ENCODE measurements at places on chromosomes 7 and 10.

DNA sequence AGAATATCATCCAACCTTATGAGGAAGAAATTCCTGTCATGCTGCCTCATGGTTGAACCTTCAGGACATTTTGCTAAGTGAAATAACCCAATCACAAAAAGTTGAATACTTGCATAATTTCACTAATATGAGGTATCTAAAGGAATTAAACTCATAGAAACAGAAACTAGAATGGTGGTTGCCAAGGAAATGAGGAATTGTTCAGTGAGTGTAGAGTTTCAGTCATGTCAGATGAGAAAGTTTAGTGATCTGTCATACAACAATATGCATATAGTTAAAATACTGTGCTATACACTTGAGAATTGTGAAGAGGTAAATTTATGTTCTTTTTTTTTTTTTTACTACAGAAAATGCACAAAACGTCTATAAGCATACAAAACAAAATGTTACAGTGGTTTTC lies 60.7 kb downstream of the R3HCC1L start:
- no peak for DNase-seq

DNA sequence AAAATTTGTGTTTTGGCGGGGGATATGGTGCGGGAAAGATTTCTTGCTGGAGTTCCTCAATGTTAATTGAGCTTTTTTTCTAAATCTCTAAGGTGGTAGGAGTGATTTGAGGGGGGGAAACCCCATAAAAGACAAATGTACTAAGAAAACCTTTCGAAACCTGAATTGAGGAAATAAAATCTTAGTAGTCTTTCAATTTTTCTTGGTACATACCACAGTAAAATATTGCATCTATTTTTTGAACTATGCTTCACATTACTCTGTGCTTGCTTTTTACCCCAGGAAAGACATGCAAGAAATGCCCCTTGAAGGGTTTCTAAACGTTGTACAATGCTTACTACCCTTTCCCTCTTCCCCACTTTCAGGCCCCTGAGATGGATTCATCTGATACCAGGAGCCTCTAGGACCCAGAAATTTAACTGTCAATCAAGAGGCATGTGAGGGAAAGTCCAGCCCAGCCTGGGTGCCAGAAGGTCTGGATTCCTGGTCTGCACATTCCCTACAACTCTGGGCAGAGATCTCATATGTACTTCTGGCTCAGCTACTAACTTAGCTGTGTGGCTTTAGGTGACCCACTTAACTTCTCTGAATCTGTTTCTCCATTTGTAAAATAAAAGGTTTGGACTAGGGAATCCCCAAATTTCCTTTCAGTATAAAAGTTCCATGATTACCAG lies 5.8 kb upstream of the PDCD4 start:
- DNase-seq: peak; percentile 9

DNA sequence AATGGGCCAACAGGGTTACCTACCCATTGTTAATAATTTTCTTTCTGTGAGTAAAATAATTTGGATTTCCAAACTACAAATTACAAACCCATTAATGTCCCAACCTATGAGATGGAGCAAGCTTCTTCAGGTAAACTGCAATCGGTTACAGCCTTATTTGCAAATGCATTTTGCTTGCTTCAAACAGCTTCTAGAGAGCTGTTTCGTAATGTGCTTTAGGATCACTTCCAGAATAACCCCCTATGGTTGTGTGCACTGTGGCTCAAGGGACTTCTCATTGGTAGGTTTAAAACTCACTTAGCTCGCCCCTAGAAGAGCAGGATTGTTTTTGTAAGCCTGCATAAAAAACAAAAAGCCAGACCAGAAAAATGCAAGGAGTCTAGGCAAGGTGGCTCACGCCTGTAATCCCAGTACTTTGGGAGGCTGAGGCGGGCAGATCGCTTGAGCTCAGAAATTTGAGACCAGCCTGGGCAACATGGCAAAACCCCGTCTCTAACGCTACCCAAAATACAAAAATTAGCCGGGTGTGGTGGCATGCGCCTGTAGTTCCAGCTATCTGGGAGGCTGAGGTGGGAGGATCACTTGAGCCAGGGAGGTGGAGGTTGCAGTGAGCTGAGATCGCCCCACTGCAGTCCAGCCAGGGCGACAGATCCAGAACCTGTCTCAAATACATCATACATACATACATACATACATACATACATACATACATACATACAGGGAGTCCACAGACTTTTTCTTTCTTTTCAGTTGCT lies 3.3 kb upstream of the MAP3K8 start:
- no peak for DNase-seq

DNA sequence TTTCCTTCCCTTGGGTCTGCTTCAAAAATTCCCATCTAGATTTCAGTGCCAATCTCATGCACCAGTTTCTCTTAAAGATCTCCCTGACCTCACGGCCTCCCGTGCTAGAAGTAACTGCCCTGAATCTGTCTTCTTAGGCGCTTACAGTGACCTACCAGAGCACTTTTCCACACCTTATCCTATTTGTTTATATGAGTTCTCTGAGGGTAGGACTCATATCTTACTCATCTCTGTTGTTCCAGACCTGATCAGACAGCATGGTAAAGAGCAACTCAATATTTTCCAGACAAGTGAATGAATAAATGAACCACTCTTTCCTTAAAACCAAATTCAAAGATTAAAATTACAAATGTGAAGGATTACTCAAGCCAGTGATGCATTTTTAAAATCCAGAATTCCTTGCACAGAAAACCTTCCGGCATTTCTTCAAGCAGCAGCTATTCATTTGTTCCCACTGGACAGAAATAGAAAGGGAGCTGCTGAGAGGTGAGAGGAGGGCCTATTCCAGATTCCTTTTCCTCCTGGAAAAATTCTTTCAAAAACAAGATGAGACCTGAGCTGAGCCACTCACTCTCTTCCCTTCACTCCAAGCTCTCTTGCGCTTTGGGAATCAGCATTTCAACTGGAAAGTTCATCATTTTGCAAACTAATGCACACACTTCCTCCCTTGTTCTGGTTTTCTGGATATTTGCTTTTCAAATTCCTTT lies 94.6 kb downstream of the ELMO1 start:
- DNase-seq: no peak

GRCh38 chr7:100034871-100035510 lies 14.6 kb upstream of the ZSCAN21 start:
- DNase-seq: no peak

GRCh38 chr7:123185756-123186155 lies 14.0 kb downstream of the SLC13A1 start:
- DNase-seq: no peak

DNA sequence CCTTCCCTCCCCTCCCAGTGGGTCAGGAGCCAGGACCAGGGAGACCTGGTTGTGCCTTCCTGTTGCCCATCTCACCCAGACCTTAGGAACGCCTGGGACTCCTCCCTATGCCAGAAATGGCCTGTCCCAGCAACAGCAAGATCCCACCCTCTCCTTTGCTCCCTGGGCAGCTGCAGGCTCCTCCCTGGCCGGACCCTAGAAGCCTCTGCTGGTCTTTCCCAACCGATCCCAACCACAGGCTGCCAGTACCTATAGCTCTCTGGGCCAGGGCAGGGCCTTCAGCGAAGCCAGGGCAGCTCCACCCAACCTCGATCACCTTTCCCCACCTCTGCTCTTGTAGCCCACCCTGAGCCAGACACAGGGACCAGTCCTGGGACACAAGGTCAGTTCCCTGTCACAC lies 21.9 kb downstream of the LDB3 start:
- no peak for DNase-seq

DNA sequence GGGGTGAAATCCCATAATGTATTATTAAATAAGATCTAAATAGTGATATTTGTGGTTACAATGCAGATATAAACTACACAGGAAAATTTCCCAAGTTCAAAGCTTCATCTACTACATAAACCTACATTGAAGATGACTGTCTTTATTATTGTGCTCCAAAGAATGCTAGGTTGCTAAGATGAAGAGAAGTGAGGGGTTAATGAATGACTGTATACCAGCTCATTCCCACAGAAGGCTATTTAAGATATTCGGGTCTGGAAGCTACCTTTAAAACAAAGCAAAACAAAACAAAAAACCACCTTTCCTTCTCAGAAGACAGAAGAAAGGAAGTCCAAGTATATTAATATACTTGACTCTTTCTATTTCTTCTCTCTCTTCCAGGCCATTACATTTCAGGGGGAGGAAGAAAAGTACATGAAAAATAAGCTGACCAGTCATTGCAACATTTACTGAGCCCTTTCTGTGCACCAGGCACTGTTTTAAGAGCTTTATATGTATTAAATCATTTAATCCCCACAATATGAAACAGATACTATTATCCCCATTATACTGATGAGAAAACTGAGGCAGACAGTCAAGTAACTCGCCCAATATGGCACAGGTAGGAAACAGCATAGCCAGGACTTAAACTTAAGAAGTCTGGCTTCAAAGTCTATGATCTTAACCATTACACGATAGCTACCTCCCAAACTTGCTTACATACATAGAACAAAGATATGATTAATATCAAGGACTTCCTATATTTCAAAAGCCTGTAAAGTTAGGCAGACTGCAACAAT lies 48.1 kb downstream of the TNPO3 start:
- peak; percentile 60 for DNase-seq

GRCh38 chr7:18902892-18903291 lies 214.5 kb downstream of the TWIST1 start:
- DNase-seq: no peak

- DNase-seq: no peak
Observed at GRCh38 chr10:51063166-51063565, 11.1 kb upstream of the PRKG1 start.

- no peak for DNase-seq
Observed at GRCh38 chr10:102241032-102241443, 274 bp downstream of the PITX3 start.

DNA sequence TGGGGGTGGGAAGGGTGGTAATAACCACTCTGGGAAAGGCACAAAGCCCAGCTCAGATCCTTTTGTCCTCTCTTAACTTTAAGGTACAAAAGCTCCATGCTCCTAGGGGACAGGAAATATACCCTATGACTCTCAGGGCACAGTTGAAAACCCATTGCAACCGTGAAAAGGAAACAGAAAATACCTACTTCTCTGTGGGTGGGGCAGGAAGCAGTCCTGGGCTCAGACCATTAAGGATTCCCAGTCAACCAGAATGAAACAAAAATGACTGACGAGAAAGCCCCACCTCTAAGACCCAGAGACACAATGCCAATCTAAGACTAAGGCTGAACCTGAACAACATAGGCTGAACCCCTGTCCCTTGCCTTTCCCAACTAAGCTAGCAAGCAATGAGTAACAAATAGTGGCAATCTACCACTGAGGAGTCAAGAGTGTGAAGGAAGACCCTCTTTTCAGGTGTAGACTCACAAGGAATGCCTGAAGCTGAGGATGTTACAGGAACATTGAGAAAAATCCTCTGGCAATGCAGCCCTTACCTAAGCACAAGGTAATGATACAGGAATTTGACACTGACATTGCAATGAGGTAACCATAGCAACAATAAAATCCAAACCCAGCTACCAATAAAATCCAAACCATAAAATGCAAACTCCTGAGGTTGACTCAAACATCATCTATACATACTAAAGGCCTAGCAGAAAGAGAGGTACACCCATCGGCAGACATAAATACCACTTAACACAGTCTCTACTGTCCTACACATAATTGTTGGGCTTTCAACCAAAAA lies 380.1 kb downstream of the HPSE2 start:
- no peak for DNase-seq

DNA sequence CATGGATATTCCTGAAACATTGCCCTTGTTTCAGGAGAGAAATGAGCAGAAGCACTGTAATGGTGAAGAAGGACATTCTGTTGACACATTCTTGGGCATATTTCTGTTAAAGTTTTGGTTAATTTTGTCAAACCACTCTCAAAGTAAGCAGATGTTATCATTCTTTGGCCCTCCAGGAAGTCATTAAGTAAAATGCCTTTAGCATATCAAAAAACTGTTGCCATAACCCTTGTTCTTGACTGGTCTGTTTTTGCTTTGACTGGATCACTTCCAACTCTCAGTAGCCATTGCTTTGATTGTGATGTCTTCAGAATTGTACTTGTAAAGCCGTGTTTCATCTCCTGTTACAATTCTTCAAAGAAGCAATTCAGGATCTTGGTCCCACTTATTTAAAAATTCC lies 404.3 kb upstream of the LRRTM3 start:
- DNase-seq: no peak

DNA sequence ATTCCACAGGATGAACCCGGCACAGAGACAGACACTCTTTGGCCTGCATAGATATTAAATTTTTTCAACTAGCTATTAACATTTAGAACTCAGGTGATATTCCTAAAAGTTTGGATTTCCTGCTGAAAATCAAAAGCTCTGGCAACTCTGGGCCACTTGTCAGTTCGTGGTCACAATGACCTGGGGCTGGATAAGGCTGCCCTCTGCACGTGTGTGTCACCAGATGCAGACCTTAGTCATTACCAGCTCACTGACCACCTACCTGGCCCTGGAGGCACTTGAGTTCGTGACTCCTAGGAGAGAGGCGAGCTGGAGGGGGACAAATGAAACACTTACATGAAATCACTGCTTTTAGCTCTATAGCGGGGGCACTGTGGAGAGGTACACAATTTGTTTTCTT lies 126.5 kb downstream of the HIPK2 start:
- DNase-seq: peak; percentile 35

GRCh38 chr7:40845943-40846342 lies 711.1 kb downstream of the SUGCT start:
- no peak for DNase-seq

- DNase-seq: peak; percentile 85
Observed at GRCh38 chr10:26555719-26556368, 117.7 kb downstream of the APBB1IP start.

- DNase-seq: no peak
Observed at GRCh38 chr10:34801097-34801733, 13.9 kb downstream of the PARD3 start.

- no peak for DNase-seq
Observed at GRCh38 chr7:88452646-88453045, 146.0 kb upstream of the STEAP4 start.

GRCh38 chr10:49273626-49274025 lies 25.3 kb upstream of the C10orf71 start:
- DNase-seq: no peak

GRCh38 chr7:107162475-107162874 lies 6.3 kb upstream of the HBP1 start:
- DNase-seq: no peak

DNA sequence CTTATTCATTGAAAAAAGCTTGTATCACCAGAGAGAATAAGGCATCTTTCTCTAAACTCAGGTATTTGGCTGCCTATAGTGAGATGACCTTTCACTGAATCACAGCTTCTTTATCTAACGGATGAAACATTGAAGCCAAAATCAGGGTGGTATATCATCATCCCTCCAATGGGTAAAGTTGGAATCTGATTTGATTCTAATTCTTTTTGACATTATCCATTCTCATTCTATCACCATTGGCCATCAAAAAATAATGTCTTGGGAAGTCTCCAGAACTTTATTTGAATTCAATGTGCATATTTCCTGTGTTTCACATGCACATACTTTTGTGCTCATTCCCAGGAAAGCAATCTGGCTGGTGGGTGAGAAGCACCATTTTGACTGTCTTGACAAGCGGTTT lies 95.2 kb downstream of the PLPP4 start:
- DNase-seq: no peak

DNA sequence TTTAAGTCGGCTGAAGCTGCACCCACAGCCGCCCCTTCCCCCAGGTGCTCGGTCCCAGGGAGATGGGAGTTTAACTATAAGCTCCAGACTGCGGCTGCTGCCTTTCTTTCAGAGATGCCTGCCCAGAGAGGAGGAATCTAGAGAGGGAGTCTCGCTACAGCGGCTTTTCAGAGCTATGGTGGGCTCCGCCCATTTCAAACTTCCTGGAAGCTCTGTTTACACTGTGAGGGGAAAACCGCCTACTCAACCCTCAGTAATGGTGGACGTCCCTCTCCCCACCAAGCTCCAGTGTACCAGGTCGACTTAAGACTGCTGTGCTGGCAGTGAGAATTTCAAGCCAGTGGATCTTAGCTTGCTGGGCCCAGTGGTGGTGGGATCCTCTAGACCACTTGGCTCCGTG lies 135.4 kb downstream of the CXCL12 start:
- no peak for DNase-seq

- DNase-seq: no peak
Observed at GRCh38 chr10:79130255-79130654, 61.5 kb downstream of the ZMIZ1 start.
